Calu3 (cell line): ENCODE measurements at places on chromosomes 2 and 18.

GRCh38 chr18:75544051-75544481 is 116.6 kb upstream of the SMIM21 start:
- DNase-seq = no peak

DNA sequence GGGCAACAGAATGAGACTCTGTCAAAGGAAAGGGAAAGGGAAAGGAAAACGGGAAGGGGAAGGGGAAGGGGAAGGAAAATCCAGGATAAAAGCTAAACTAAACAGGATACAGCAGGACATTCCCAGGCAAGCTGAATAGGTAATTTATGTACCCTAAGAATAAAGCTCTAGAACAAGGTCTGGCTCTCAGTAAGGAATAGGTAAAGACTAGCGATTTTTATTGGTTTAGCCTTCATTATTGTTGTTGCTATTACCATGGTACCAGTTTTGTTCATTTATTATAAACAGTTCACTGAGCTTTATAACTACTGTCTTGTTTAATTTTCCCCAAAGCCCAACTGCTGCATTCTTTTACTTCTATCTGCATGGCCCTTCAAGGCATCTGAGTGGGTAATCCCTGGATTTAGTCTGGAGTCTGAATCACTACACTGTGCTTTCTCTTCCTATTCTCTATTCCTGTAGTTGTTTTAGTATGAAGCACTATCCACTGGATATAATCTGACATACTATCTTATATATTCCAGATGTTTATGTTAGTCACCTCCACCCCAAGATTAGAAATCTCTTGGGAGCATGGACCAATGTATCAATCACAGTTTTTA is 127.1 kb upstream of the TANK start:
- DNase-seq = no peak

DNA sequence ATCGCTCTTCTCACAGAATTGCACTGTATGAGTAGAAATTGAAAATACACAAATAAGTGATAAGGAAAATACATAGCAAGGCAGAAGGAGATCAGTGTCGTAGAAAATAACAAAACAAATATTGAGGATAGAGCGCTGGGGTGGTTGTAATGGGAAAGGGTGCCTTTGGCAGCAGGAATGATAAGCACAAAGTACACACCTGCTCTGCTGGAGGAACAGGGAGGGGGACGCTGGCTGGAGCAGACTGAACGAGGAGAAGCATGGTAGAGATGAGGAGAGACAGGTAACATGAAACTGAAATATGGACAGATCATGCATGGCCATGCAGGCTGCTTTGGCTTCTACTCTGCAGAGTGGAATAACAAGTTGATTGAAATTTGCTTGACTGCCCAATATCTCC is 181.2 kb upstream of the FSHR start:
- DNase-seq = no peak

DNA sequence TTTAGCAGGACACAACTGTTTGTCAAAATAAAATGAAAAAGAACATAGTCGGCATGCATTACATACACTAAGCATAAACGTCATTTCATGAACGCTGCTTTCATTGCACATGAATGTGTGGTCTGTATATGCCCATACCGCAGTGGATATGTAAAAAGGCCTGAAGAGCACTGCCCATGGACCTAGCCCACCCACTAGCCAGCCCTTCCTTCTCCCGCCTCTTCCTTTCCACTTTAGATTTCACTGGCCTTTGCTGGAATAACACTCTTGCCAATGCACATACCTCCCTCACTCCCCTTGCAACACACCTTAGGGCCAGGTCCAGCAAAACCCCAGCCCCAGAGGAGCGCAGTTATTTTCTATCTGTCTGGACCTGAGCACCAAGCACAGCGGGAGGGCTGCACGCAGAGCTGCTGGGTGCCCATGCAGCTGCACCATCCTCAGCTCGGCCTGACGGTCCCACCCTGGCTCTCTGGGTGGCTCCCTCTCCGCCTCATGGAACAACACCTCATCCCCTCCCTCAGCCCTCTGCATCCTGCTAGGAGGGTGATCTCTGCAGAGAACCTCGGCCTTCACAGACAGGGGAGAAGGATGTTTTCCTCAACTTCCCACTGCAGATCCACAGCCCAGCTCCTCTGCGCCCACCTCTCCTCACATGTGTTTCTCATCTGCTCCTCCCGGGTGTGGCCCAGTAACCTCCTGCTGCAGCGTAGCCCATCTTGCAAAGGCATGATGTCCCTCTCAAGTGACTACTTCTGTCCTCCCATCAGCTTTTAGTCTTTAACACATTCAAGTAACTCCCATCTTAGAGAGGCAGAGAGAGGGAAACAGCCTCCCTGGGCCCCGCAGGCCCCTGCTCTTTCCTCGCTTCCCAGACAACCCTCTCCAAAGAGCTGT is 72.7 kb downstream of the FBXO15 start:
- no peak for DNase-seq

DNA sequence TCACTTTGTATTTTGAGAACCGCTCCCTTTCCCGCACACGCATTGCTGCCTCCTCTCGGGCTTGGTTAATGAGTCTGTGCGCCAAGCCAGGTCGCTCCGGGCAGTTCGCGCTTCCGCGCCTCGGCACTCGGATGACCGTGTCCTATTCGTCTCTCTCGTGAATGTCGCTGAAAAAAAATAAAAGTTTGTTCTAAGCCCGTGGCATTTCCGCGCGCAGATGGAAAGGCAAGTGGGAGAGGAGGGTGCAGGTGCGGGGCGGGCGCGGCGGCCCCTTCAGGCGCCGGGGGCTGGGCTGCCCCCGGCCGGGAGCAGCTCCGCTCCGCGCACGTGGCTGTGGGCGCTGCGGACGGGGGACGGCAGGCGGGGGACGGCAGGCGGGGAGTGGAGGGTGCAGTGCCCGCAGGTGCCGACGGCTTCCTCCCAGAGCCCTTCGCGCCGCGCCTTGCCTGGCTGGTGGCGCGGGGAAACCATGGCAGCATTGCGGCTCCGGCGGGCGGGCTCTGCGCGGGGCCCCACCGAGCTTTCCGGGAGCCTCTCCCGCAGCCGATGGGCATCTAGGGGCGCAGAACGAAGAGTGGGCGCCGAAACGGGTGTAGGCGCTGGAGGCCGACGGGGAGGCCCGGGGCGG is 159.6 kb upstream of the SIX2 start:
- peak; percentile 29 for DNase-seq

- no peak for DNase-seq
Observed at GRCh38 chr2:144154205-144154604, 365.7 kb downstream of the ZEB2 start.

DNA sequence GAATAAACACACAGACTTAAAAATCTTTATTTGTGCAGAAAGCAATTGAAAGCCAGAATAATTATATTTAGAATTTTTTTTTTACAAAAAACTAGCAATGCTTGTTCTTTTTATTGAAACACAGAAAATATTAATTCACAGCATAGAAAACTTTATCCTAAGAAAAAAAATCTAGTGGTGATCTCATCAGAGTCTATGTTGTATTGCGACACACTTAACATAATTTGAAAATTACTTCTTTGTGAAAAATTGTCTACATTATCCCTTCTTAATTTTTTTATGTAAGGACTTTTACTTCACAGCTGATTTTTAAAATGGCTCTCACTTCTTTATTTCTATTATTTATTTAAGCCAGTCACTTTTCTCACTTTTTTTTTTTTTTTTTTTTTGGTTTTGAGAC is 103.4 kb downstream of the LDLRAD4 start:
- DNase-seq = no peak

DNA sequence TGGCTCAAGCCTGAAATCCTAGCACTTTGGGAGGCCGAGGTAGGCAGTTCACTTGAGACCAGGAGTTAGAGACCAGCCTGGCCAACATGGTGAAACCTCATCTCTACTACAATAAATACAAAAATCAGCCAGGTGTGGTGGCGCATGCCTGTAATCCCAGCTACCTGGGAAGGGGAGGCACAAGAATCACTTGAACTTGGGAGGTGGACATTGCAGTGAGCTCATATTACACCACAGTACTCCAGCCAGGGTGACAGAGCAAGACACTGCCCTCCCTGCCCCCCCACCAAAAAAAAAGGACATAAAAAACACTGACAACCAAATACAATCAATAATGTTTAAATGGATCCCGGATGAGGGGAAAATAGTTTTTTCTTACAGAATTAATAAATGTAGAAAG is 7.8 kb downstream of the TIA1 start:
- DNase-seq = no peak

- DNase-seq = no peak
Observed at GRCh38 chr18:75341897-75342296, 85.6 kb downstream of the SMIM21 start.

GRCh38 chr2:207164006-207164831 is 1.5 kb downstream of the KLF7 start:
- DNase-seq = peak; percentile 40

- DNase-seq = no peak
Observed at GRCh38 chr2:203808046-203808750, 59.4 kb upstream of the CTLA4 start.
